ENCODE measurements at places on chromosomes 12 and 14.
A peak's percentile ranks its signal among the peaks of the same experiment; 100 is the strongest.

DNA sequence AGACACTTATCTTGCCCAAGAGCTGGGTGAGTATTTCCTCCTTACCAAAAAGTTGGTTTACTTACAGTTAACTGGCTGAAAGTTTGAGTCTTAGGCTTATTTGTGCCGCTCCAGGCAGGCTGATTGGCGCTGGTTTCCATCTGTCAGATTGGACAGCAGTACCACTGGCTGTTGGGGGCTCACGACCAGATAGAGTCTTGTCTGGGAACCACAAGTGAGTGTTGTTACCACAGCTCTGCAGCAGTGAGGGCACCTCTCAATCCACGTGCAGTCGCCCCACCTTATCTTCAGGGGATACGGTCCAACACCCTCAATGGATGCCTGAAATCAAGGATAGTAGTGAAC, 58.9 kb downstream of the DDX51 start:
- DNase-seq, result no peak

DNA sequence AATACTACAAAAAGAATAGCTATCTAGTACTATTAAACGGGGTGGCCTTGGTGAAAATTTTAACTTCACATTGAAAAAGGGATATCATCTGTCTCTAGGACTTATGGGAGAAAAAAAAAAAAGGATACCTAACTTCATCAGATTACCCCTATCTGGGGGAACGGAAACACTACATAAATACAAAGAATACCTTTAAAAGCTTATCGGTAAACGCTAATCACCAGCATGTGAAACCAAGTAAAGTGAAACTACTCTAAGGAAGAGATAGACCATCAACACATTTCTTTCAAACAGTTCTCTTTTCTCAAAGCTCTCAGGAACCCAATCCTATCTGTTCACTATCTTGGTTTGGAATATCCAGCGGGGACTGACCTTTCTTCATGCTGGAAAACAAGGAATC, 3.5 kb downstream of the KICS2 start:
- no peak for DNase-seq

- no peak for DNase-seq
Measured at GRCh38 chr14:58533446-58533845, 104.3 kb upstream of the DACT1 start.

DNA sequence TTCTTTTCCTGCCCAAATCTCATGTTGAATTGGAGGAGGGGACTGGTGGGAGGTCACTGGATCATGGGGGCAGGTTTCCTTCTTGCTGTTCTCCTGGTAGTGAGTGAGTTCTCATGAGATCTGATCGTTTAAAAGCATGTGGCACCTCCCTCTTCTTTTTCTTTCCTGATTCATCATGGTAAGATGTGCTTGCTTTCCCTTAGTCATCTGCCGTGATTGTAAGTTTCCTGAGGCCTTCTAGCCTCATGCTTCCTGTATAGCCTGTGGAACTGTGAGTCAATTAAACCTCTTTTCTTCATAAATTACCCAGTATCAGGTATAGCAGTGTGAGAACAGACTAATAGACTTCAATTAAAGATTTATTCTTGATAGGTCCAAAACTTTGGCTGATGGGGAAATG, 83.5 kb downstream of the CAND1 start:
- no peak for DNase-seq

DNA sequence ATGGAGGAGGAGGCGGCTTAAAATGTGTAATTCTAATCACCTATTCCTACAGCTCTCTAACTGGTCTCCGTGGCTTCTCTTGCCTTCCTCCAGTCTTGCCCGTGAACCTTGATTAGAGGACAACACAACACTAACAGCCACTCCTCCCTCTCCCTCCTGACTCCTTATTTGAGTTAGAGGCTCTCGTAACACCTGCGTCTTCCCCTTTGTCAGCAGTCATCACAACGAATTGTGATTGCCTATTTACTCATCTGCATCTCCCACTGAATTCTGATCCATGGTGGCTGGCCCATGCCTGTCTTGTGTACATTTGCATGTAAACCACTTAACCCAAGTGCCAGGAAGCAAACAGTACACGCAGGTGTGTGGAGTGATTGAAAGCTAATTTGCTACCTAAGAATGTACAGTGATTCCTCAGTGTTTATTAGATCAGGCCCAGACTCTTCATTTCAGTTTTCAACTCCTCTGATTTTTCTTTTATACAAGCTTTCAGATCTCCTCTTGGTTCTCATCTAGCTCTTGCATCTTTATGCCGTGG, 154.5 kb downstream of the MON2 start:
- DNase-seq, result no peak

- no peak for DNase-seq
Measured at GRCh38 chr14:59107819-59108218, 80.6 kb upstream of the DAAM1 start.

DNA sequence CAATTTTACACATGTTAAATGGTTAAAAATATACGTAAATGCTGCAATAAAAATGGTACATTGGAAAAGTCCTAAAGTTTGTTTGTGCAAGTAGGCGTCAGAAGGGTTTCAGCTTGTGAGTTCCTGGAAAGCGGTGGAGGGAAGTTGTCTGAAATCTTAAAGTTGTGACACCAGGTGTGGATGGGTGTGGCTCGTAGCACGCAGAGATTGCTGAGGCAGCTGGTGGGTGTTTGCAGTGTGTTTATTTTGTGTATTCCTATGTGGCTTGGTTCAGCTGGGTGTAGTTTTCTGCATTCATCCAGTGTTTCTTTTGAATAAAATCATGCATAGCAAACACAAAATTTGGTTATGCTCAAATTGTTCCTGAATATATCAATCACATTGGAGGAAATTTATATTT, 136.8 kb upstream of the TBX3 start:
- no peak for DNase-seq

- DNase-seq, result no peak
Measured at GRCh38 chr14:33686218-33686617, 264.7 kb downstream of the EGLN3 start.

DNA sequence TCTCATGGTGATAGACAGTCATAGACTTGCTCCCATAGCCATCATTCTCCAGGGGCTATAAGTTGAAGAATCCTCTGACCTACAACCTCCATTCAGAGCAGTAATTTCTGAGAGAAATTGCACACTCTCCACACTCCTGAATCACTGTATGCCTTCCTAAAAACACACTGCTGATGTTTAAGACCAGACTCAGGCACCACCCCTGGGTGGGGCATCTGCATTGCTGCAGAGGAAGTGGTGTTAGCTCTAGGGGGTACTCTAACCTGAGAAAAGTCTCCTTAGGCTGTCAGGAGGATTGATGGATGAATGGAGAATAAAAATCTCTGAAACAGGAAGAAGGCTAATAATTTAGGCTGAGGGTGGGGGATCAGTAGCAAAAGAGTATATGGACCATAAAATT, 436.1 kb downstream of the DAD1 start:
- DNase-seq, result no peak

DNA sequence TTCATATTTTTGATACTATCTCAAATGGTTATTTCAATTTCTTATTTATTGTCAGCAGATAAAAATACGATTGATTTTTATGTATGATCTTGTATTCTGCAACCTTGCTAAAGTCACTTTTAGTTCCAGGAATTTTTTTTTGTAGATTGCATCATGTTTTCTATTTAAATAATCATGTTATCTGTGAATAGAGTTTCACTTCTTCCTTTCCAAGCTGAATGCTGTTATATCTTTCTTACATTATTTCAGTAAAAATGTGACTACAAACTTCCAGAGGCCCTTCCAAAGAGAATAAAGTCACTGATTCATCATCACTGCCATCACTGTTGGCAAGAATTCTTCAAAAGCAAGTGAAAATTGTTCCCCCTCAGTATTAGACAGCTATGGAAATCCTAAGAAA, 104.7 kb upstream of the RAP1B start:
- no peak for DNase-seq

DNA sequence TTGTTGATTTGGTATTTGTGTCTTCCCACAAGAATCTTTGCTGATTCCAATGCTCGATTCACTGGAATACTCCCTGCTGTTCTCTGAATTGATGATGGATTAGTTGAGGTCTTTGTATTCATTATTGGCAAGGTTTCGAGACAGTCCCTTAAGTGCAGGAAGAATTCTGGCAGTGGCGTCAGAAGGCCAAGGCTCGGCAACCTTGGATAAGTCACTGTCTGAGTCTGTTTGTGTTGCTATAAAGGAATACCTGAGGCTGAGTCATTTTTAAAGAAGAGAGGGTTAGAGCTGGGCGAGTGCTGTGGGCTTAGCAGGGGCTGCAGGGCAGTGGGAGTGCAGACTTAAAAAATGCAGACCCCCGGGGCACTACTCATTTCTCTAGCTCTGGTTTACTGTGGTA, 56.9 kb downstream of the CHST11 start:
- DNase-seq, result no peak

- no peak for DNase-seq
Measured at GRCh38 chr14:100549834-100550625, 37.2 kb downstream of the BEGAIN start.

GRCh38 chr12:127077262-127078045, 1189.5 kb upstream of the TMEM132C start:
- DNase-seq, result no peak

GRCh38 chr14:57982804-57983634, 117.1 kb upstream of the SLC35F4 start:
- peak; percentile 88 for DNase-seq

GRCh38 chr14:33737446-33737845, 213.4 kb downstream of the EGLN3 start:
- DNase-seq, result no peak

- no peak for DNase-seq
Measured at GRCh38 chr12:88836156-88836555, 255.9 kb upstream of the KITLG start.

DNA sequence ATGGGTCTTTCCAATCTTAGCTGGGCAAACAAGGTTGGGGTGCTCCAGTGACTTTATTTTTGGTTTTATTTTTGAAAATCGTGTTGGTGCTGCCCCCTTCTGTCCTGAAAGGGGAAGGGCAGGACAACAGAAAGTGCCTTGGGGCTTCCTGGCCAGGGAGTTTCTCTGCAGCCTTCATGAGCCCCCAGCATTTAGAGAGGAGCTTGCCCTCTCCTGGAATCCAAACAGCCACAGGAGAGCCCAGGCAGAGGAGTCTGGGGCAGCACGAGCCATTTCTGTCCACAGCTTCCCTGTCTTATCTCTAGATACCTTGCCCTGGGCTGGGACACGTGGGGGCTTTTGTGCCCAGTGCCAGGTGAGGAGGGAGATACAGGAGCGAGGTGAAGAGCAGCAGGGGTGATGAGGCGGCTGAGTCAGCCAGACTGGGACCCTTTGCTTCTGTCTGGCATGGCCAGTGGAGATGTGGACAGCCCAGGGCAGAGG, 4.4 kb upstream of the C1RL start:
- no peak for DNase-seq

- peak; percentile 52 for DNase-seq
Measured at GRCh38 chr14:23483236-23483854, 13.8 kb downstream of the NGDN start.

DNA sequence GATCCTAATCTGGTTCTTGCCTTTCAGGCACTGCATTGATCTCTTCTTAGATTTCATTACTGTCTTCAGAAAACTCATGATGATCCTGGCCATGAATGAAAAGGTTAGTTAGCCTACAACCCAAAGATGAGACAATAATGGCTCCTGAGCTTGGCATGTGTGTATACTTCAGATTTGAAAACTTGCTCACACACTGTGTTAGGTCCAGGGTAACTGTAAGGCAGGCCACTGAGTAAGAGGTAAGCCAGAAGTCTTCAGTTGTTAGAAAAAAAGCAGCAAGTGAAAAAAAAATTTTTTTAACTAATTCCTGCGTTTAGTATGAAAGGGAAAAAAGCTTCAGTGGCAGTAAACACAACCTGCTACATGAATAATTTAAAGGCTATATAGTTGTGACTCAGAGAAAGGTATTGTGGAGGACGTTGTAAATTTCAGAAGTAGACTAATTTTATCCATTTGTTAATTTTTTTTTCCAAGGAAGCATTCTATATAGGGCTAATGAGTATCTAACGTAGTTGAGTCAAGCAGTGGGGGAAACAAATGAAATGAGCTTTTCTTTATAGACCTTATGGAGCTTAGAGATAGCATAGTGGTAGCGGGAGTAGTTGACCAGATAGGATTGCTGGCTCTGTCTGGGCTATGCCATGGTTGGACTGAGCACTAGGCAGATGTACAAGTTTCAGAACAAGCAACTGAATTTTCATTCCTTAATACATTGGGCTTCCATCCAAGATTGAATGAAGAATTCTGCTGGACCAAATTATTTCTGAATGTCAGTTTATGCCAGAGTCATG, 20.5 kb downstream of the TMBIM6 start:
- no peak for DNase-seq

DNA sequence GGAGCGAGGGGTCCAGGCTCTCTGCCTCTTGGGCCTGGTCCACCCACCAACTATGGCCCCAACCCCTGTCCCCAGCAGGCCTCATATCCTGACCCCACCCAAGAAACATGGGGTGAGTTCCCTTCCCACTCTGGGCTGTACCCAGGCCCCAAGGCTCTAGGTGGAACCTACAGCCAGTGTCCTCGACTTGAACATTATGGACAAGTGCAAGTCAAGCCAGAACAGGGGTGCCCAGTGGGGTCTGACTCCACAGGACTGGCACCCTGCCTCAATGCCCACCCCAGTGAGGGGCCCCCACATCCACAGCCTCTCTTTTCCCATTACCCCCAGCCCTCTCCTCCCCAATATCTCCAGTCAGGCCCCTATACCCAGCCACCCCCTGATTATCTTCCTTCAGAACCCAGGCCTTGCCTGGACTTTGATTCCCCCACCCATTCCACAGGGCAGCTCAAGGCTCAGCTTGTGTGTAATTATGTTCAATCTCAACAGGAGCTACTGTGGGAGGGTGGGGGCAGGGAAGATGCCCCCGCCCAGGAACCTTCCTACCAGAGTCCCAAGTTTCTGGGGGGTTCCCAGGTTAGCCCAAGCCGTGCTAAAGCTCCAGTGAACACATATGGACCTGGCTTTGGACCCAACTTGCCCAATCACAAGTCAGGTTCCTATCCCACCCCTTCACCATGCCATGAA, 8.6 kb downstream of the ARHGAP9 start:
- no peak for DNase-seq

DNA sequence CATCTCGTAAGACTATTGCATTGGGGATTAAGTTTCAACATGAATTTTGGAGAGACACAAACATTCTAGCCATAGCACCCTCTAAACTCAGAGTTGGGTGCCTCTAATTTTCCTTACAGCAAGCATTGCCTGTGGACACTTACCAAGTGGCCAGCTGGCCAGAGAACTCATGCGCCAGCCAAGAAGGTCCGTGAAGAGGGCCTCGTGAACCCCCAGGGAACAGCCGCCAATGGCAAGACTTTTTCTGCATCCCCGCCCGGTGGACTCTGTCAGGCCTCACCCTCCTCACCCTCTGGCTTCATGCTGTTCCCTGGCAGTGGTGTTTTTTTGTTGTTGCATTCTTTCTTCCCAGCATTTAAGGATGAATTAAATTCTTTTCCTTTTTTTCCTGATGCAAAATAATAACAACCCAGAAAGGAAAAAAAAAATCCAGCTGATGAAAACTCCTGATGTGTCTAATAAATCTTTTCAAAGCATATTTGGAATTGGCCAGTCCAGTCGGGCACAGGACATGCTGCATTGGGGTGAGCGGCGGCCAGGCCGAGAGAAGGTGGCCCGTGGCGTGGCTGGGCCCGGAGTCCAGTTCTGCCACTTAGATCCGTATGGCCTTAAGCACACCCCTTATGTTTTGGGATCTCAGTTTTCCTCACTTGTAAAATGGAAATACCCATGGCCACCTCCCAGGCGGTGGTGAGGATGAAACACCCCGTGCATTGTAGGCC, 191.9 kb upstream of the DIO3 start:
- DNase-seq, result no peak

- no peak for DNase-seq
Measured at GRCh38 chr12:57735952-57736740, 2.4 kb downstream of the AGAP2 start.

All from NCI-H1092 (cell line).